Head of caudate nucleus (tissue), 42 donors: ENCODE measurements at places on chromosomes 11 and 22.

- no peak for DNase-seq
Measured at GRCh38 chr11:12420706-12421105, 43.3 kb downstream of the PARVA start.

DNA sequence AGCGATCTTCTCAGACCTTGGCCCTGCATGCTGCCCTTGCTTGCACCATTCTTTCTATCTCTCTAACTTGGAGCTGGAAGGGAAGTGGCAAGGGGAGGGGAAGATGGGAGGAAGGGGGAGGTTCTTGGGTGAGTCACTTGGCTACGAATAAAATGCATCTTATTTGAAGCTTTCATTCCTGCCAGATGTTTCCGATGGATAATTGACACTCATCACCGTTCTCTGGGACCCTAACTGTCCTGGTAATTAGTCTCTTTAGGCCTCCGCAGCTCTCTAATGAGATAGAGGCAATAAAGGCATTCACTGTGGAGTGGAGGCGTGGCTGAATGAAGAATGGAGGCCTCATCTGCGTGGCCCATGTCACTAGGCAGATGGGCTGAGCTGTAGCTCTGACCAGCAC, 960.1 kb downstream of the NTM start:
- DNase-seq = no peak

DNA sequence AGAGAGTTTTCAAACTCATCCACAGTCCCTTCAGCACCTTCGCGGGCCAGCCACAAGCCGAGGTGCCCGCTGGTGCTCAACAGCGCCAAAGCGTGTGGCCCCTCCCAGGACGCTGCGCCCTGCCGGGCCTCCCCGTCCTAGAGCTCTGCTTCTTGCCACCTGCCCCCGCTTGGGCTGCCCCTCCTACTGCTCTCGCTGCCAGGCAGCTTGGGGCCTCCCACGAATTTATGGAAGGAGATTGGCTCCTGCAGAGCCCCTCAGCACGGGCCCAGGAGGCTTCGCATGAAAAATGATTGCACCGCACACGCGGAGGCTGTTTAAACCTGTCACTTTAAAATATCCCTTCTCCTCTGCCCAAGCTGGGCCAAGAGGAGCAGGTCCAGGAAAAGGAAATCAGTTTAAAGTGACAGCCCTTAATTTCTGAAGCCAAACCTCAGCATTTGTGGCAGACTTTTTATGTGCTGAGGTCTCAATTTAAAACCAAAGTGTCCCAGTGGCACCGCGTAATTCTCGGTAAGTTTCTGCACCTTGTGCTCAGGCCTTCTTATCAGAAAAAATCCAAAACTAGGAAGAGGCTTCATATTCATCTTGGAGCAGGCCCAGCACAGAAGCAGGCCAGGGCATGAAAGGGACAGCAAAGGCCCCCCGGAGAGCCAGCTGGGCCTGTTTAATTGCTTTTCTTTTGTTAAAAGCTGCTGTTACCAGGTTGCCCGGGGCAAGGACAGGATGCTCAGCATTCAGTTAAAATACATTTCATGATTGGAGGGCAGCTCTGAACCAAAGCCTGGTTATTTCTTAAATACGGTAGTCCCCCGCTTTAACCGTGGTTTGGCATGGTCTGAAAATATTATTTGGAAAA, 303.6 kb downstream of the OPCML start:
- DNase-seq = no peak

DNA sequence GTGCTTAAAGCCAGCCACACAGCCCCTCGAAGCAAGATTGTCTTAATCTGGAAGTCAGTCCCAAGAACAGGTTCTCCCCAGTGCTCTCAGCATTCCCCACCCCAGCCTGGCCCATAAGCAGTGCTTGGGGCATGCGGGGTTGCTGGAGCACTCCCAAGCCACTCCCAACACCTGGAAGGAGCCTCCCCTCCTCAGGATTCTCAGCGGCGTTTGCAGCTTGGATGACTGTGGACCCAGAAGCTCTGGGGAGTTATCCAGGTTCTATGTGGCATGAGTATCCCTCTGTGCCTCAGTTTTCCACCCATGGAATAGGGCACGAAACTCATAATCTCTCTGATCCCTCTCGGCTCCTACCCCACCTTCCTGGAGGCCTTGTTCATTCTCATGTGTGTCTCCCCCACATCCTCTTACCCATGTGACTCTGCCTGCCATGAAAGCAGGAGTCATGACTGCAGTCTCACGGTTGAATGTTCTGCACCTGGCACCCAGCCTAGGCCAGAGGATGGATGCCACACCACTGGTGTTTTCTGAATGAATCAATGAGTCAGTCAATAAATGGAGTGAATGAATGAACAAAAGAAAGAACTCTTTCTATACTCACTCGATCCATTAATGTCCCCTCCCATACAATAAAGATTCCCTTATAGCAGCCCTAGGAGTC, 33.4 kb upstream of the WNT7B start:
- DNase-seq = no peak
